ENCODE measurements at places on chromosomes 3 and 15.

DNA sequence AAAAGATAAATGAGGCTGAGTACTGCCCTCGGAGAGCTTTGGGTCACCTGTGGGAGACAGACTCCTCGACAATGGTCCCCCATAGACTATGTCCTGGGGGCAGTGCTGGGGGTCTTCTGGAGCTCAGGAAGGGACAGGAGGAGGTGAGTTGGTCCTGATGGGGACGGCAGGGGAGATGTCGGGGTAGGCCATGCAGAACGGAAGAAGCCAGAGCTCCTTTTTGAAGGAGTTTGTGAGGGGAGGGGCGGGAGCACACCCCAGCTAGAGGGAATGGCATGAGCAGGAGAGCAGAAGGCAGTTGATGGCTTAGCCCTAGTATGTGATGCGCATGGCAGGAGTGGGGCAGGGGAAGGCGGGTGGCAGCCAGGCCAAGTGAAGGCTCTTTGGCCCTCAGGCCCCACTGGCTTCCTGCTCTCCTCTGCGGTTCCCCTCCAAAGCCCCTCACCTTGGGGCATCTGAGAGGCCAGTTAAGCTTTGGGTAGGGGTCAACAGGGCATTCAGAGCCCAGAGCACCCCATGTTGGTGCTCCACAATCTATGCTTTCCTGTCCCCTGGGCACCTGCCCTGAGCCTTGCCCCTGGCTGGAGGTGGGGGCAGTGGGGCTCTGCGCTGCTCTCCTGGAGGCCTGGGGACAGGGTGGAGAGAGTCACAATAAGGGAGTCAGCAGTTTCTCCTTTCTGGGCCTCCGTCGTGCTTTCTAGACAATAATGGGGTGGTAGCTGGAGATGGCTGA, 179.3 kb downstream of the SMAD6 start:
- no peak for DNase-seq

DNA sequence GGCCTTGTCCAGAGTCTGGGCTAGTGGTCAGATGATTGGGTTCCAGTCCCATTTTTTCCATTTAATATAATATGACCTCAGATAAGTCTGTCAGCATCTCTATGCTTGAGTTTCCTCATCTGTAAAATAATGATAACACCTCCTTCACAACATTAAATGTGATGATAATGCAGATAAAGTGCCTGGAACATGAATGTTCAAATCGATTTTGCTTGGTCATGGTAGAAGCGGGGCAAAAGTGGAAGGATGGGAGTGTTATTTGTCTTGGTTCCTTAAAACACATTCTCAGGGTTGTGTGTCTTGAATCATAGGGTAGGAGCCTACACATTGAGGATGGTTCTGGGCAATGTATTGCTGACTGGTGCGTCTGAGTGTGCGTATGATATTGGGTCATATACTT, 16.9 kb downstream of the ARIH2 start:
- DNase-seq = no peak

GRCh38 chr15:32794973-32795372, 77.2 kb downstream of the GREM1 start:
- no peak for DNase-seq

GRCh38 chr3:69695933-69696332, 43.3 kb upstream of the MITF start:
- no peak for DNase-seq

DNA sequence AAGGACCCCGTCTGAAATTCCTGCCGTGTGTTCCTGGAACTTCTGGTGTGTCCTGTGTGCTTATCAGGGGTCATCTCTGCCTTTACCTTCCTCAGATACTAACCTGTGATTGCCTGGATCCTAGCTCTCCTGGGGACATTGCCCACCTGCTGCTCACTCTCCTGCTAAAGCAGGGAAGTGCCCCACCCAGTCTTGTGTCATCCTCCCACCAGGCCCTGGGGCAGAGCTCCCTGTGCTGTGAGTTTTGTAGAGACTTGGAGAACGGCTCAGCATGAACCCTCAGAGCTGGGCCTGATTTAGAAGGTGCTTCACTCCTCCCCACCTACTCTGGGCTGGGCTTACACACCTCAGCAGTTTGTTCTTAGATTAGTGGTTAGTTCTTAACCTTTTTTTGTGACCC, 3.8 kb upstream of the TMEM44 start:
- no peak for DNase-seq

GRCh38 chr3:16908016-16908807, 23.5 kb downstream of the PLCL2 start:
- DNase-seq = no peak

GRCh38 chr3:4284865-4285264, 18.3 kb upstream of the SETMAR start:
- no peak for DNase-seq

DNA sequence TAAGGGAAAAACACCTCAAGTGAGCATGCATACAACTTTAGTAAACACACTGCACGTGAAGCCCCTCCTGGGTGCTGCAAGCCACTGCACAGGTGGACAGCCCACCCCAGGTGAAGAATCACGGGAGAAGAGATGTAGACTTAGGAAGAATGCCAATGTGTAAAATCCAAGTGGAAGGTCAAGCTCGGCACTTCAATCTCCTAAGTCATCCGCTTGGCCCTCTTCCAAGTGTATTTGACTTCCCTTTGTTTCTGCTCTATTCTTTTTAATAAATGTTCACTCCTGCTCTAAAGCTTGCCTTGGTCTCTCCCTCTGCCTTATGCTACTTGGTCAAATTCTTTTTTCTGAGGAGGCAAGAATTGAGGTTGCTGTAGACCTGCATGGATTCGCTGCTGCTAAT, 316.6 kb downstream of the EDEM1 start:
- DNase-seq = no peak

DNA sequence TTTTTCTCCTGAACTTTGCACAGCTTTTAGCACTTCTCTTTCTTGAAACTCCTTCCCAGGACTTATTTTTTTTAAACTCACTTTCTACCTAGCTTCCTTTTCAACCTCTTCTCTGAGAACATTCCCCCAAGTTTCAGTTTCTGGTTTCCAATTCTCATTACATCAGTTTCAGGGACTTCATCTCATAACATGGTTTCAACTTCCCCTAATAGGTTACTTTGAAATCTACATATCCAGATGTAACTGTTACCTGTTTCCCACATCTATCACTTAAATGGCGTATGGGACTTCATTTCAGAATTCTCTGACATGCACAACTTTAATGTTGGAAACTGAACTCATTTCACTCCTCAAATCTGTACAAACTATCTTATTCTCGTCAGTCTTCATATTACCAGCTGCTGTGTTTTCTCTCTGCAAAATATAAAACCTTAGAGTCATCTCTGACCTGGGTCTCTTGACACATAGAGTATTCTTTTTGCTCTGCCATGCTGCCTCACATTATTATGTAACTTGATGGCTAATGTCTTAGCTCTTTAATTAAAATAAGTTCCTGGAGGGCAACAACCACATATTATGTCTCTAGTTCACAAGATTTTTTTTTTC, 58.4 kb downstream of the NME9 start:
- no peak for DNase-seq

GRCh38 chr3:134426660-134427181, 52.5 kb upstream of the AMOTL2 start:
- DNase-seq = no peak

DNA sequence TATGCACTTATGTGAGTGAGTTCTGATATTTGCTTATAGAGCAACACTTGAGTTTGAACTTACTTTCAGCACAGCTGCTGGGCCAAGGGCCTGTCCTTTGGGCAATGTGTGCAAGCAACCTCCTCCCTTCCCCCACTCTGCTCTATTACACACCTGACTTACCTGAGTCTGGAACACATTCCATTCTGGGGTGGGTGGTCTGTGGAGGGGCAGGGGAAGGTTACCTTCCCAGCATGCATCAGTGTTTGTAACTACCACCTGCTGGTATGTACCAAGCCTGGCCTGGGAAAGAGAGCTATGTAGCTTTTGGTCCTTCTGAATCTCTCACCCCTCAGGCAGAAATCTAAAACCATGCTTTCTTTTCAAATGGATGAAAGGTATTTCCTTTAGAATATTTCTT, 103.0 kb downstream of the ISL2 start:
- no peak for DNase-seq

- DNase-seq = no peak
Measured at GRCh38 chr3:37905987-37906674, 44.5 kb downstream of the CTDSPL start.

GRCh38 chr3:187684880-187685279, 14.7 kb upstream of the SST start:
- no peak for DNase-seq

GRCh38 chr3:172142051-172142863, 102.9 kb downstream of the FNDC3B start:
- DNase-seq = no peak

- no peak for DNase-seq
Measured at GRCh38 chr15:75059607-75060006, 36.2 kb downstream of the PPCDC start.

- no peak for DNase-seq
Measured at GRCh38 chr15:57340682-57341259, 35.5 kb upstream of the CGNL1 start.

DNA sequence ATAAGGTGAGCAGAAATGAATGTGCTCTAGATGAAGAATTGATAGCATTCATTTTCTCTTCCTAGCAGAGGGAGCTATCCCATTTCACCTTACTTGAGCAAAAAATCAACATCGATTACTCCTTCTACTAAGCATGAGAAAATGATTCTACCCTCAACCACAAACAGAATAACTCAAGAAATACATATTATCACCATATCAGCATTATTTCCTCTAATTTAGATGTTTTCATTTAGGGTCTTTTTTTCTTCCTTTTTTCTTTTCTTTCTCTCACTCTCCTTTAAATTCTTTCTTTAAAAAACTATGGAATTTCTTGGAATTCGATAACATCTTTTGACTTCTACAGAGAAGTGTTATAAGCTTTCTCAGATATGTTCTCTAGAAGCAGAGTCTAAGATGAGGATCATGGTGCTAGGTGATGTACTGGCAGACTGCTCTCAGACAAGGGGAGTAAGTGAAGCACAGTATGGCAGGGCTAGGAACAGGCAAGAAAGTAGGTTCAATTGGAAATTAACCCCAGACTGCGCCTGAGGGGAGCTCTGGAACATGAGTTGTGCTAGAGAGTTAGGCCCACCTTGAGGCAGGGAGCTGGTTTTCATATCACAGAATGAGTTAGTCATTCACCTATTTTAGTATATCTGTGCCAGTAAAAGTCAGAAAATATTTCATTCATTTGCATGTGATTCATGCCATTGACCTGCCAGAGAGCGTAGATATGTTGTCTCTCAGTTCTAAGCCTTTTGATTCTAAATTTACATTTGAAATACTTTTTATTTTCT, 279.2 kb upstream of the KCNH8 start:
- no peak for DNase-seq

GRCh38 chr3:131806736-131807135, 228.1 kb downstream of the CPNE4 start:
- no peak for DNase-seq

- DNase-seq = no peak
Measured at GRCh38 chr3:110243081-110243480, 828.5 kb upstream of the NECTIN3 start.

- DNase-seq = no peak
Measured at GRCh38 chr3:49133226-49133951, 539 bp upstream of the LAMB2 start.

- DNase-seq = no peak
Measured at GRCh38 chr3:48301800-48302166, 31.7 kb downstream of the SPINK8 start.

- DNase-seq = no peak
Measured at GRCh38 chr15:34147371-34148140, 45.7 kb downstream of the PGBD4 start.

- no peak for DNase-seq
Measured at GRCh38 chr3:139227165-139227564, 116.7 kb upstream of the MRPS22 start.

DNA sequence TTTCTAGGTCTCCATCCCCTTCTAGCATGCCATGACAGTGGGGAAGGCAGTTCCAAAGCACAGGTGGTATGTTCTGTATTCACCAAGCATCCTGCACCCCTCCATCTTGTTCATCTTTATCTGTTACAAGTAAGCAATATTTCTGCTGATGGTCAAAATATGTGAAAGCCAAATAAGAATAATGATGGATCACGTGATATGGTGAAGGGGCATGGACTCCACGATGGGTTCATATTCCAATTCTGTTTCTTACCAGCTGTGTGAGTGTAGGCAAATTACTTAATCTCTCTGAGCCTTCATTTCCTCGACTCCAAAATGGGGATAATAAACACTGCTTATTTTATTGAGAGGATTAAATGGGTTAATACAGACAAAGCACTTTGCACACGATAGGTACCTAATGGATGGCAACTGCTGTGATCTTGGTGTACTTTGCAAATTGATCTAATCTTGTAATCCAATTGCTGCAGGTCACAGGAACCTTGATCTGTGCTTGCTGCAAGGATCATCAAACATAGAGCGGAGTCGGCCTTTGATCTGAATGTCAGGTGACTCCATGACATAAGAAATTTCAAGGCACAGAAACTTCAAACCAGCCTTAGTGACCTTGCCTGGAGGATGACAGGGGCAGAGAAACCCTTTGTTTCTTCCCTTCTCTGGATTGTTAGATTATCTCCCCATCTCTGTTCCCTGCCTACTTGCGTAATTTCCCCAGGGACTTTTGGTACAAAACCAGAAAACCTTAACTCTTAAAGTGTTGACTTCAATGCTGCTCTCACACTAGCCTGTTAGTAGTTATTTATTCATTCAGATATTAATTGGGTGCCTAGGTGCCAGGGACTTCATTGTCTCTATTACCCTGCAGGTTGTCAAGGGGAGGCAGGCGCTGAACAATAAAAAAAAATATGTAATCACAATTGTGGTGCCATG, 25.8 kb downstream of the SIAH2 start:
- no peak for DNase-seq

GRCh38 chr15:47588958-47589357, 128.3 kb upstream of the SEMA6D start:
- DNase-seq = no peak

DNA sequence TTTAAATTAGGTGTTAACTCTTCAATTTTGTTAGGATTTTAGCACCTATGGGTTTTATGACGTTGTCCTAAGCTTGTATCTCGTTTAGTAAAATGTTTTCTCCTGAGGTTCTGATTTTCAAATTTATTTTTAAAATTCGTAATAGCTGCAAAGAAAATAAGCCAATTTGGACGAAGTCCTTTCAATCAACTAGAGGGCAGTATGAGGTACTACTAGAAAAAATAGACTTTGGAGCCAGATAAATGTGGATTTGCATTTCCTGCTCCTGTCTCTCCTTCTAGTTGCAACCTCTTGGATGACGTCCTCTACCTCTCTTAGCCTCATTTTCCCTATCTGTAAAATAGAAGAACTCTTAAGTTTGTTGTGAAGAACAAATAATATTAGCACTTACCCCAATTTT, 81.1 kb downstream of the SLTM start:
- no peak for DNase-seq

DNA sequence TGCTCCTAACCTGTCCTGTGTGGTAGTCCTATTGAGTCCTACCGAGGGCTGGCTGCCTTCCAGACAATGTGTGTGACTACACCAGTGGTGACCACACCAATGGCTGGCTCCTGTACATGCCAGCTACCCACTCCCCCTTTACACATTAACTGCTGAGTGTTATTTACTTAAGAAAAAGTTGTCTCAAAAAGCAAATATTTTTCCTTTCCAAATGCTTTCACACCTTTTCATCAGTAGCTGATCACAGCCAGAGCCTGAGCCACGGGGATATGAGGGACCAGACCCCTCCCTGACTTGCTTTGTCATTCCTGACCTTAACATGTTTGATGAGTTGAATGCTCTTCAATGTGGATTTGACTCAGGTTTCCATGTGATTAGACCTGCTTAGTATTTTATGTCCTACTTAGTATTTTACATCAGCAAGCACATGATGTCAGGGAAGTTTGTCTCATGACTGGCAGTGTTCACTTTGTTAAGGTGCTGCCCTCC, 29.6 kb upstream of the GREM1 start:
- no peak for DNase-seq

- no peak for DNase-seq
Measured at GRCh38 chr15:42215913-42216829, 8.1 kb upstream of the VPS39 start.

GRCh38 chr3:182465301-182466185, 327.8 kb upstream of the ATP11B start:
- no peak for DNase-seq
